ENCODE measurements at places on chromosomes 13 and 19. TPM values are rescaled to one million over a fixed set of nuclear protein-coding genes. Genes with fewer than 3 reads are reported as not detected.

The SHD gene
- 10.1 TPM for total RNA-seq

The SMAD9 gene
- 16.6 TPM for total RNA-seq

The ZNF266 gene
- 14.5 TPM for total RNA-seq

The NCAN gene
- 241 TPM for total RNA-seq

The NOVA2 gene
- 15.9 TPM for total RNA-seq

The SHISA2 gene
- 9.2 TPM for total RNA-seq

The KLC3 gene
- total RNA-seq, result 1.8 TPM

The ELAVL3 gene
- total RNA-seq, result 118 TPM
